ENCODE measurements at places on chromosomes 5 and 9.

GRCh38 chr5:143594902-143595818 is 191.7 kb upstream of the NR3C1 start:
- no peak for DNase-seq

DNA sequence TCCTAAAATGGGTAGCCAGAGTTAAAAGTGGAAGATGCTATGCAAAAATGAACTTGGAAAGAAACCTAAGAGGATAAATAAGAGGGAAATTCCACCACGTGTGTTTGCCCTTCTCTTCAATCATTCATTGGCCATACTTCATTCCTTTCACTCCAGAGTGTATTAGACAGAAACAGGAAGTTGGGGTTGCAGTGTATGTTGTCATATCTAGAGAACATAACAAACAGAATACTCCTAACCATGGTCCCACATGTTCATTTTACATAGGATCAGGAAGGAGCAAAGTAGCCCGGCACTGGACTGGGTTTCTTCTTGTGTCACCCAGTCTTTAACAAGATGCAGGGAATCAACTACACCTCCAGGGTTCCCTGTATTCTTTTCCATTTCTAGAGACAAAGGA is 7.6 kb upstream of the GPBP1 start:
- DNase-seq, result no peak

DNA sequence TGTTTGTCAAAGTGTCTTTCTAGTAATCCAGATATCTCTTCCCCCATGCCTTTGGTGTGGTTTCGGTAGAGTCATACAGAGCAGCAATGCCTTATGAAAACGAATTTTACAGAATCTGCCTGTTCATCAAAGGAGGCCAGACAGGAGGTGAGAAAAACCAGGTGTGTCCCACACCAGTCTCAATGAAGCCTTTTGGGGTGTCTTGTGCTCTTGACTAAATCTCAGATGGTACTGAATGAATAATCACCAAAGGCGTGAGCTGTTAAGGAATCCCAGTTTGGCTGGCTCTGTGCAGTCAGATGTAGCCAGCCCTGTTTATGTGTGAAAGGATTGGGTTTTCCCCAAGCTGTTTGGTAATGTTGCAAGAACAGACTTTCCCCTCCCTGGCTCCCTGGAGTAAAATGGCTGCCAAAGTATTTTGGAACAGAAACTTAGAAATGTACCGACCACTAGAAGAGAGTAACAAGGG is 70.8 kb upstream of the CDKN2B start:
- no peak for DNase-seq

DNA sequence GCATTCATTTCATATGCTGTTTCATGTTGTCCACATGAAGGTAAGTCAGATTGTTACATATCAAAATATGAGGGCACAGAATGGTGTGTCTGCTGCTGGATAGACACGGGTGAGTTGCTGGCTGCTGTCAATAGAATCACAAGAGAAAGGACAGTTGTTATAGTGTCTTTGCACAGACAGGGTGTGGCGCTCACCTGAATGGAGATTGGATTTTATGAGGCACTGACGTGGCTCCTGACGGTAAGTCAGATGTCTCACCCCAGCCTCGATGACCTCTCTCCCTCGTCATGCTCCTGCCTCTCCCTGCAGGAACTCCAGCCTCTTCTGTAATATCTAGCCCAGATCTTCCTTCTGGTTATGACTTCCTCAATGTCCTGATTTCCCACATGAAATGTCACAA is 75.4 kb upstream of the SELENOP start:
- no peak for DNase-seq

DNA sequence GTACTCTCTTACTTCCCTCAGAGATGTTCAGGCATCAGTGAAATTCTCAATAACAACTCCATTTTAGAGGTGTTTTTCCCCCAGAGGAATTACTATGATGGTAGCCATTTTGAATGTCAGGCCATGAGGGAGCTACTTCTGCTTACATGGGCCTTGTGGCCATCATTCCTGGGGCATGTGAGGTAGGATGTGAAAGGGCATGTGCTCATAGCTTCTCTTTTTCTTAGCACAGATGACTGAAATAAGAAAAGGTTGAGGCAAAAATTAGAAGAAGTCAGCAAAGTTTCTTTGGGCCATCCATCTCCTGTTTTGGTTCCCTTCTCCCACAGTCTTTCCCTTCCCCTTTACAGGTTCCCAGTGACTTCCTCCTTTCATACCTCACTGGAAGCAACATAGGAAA is 68.8 kb downstream of the FEM1C start:
- DNase-seq, result no peak

DNA sequence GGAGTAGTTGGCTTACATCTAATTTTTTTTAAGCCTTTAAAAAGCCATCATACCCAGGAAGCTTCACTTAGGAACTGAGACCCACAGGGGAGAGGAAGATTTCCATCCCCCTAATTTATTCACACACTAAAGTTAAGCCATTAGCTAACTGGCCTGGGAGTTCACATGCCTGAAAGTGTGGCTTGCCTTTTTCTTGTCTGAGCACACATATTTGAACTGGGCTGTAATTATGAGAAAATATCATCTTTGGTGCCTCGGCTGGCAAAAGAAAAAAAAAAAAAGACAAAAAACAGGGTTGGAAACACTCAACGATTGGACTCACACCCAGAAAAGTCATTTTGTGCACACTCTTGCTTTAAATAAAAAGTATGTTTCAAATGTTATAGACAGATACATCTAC is 847.3 kb downstream of the MAT2B start:
- no peak for DNase-seq

GRCh38 chr5:114678778-114679177 is 316.9 kb downstream of the KCNN2 start:
- DNase-seq, result no peak

GRCh38 chr5:39186722-39187539 is 32.4 kb downstream of the FYB1 start:
- no peak for DNase-seq

- DNase-seq, result no peak
Measured at GRCh38 chr5:1196562-1196961, 4.8 kb upstream of the SLC6A19 start.

Data from CMK (cell line).